Nucleus accumbens (tissue), 56 donors: ENCODE measurements at places on chromosomes 12 and 14.

DNA sequence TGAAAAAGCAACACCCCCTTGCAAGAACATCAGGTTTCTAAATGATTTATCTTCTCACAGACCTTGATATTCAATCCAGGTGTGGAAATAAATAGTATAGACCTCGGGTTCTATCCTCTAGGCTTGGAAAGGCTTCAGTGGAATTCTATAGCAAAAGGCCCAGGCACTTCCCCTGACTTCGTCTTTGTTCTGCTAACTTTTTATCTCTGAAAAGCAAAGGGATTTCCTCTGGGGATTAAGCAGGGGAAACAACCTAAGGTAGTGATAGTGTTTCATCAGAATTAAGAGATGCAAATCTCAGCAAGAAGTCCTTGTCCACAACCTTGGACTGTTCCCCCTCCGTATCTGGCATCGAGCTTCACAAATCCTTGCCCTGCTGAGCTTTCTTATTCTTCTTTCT is 59.5 kb upstream of the DUSP6 start:
- no peak for DNase-seq

GRCh38 chr12:31234955-31235867 is 90.7 kb downstream of the SINHCAF start:
- no peak for DNase-seq

DNA sequence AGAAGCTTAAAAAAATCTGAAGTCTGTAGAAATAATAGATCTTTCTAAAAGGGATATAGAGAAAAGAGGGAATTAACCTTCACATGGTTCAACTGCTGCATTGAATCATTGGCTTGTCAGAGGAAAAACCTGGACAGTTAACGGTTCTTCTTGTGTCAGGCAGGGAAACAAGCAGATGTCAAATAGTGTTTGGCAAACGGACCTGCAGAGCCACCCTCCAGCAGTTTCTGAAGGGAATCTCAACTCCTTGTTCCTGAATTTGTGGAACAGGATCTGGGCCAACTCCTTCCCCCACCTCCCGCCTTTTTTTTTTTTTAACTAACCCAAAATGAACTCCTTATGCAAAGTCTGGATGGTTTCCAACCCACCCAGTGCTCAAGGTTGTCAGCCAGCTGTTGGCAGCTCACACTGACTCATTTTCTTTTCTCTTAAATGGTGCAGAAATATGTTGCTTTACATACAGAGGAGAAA is 187.3 kb downstream of the CAND1 start:
- DNase-seq = no peak

DNA sequence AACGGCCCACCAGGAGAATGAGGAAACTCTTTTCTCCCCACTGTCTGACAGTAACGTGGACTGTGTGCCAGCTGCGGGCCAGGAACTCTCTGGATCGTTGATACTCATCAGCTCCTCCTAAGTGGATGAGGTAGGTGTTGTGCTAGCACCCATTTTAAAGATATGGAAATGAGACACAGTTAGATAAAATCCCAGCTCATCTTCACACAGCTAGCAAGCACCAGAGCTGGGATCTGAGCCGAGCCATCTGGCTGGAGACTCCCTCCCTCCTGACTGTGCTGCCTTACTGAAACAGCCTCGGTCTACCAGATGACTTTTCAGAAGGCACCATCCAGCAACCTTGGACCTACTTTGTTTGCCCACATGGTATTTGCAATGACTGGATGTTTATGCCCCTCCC is 49.2 kb downstream of the TMEM132D start:
- DNase-seq = no peak

GRCh38 chr14:29529418-29529817 is 398.2 kb downstream of the PRKD1 start:
- no peak for DNase-seq

DNA sequence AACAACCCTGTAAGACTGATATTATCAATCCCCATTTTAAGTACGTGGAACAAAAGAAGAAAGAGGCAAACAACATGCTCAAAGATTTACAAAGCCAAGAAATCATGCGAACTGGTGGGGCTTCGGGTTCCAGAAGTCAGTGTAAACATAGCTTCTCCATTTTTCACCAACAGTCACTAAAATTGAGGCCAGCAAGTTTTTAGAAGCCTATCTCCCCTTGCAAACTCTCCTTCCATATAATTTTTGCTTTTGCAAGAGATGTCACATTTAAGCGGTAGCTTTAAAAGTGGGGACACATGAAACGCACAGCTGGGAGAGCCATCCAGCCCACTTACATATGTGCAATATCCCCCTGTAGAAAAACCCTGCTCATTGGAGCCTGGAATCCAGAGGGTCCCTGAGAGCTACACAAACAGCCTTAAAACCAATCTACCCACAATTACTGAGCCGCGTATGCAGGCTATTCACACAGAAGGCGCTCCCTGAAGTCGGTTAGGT is 797 bp downstream of the SLC11A2 start:
- DNase-seq = no peak

DNA sequence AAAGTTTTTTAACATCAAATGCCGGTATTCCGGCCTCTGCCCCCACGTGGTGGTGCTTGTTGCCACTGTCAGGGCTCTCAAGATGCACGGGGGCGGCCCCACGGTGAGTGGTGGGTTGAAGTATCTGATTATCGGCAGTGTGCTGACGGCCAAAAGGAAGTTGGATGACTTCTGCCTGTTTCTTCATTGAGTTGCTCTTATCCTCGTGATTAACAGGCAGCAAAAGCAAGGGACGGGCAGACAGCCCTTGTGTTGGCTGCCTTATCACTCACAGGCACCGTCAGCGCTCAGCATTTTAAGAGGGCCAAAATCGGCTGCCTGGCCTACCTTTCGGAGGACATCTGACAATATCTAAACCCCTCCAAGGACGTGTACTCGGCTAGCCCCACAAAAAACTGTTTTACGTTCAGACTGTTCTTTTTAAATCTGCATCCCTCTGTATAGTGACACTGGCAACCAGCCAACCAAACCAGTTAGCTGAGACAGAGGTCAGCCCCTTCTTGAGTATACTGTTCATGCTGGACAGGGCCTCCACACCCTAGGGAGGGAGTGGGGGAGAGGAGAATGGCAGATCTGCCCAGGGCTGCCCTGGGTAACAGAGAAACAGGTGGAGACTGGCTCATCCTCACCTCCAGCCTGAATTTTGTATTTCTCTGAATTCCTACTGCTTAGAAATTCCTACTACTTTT is 22.9 kb upstream of the AKAP5 start:
- DNase-seq = no peak

DNA sequence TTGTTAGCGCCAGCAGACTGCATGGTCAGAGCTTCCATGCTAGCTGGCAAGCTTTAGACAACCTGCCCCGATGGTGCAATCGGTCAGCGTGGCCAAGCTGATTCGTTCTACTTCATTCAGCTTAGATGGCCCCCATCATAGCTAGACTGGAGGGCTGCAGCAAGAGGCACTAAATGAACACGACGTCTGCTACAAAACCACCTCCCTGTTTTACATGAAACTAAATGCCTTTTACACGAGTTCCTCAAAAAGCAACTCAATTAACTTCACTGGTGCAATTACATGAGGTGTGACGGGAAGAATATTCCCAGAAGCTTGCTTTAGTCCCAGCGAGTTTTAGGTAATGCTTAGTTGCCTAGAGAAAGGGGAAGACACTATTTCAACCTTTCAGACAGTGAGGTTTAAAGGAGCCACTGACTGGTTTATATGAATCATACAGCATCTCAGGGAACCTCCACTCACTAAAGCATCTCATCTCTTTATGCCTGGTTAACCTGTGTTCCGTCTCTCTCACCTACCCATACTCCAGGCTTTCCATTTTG is 8.4 kb downstream of the NIN start:
- DNase-seq = no peak
